ENCODE measurements at places on chromosomes 5 and 9.

DNA sequence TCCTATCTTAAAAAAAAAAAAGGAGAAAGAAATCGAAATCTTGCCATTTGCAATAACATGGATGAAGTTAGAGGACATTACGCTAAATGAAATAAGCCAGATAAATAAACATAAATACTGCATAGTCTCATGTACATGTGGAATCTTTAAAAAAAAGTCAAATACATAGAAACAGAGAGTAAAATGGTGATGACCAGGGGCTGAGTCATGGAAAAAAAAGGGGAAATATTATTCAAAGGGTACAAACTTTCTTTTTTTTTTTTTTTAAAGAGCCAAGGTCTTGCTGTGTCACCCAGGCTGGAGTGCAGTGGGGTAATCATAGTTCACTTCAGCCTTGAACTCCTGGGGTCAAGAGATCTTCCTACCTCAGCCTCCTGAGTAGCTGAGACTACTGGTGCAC, 310.1 kb downstream of the ZNF608 start:
- no peak for DNase-seq

- DNase-seq = no peak
Observed at GRCh38 chr5:138606378-138607064, 31.3 kb upstream of the HSPA9 start.

GRCh38 chr9:8903077-8903476, 1103.5 kb upstream of the DMAC1 start:
- no peak for DNase-seq

- no peak for DNase-seq
Observed at GRCh38 chr9:108386032-108386431, 469.8 kb downstream of the ACTL7B start.

- DNase-seq = peak; percentile 4
Observed at GRCh38 chr9:123390337-123391135, 34.5 kb downstream of the CRB2 start.

DNA sequence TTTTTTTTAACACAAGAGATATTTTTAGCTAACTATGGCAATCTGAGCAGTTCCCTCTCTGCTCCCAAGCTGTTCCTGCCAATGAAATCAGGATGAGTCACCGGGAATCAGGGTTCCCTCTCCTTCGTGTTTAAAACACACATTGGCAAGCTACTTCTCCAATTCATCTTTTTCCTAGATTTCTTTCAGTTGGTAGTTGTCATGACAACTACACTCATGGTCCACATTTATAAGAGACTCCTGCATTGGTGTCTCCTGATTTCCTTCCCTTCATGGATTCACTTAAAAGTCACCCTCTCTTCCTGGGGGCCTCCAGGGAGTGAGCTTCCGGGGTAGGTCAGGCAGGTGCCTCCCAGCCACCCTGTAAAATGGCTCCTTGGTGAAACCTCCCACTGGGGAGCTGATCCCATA, 72.3 kb upstream of the NIPAL4 start:
- DNase-seq = no peak

- DNase-seq = no peak
Observed at GRCh38 chr9:92747459-92748232, 17.0 kb downstream of the BICD2 start.

DNA sequence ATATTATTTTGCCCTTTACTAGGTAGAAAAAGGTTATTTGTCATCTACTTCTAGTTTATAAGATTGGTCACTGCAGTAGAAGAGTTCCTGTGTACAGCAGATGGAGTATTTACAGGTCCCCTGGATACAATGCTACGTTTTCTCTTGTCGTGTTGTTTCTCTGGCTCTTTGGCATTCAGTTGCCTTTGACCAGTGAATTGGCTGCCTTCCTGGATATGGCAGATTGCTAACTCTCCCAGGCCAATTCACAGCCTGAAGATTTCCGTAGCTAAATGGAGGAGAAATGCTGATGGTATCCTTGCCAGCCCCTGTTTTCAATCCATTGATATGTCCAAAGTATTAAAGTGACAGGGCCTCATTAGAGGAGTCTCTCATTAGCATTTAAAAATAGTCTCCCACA, 32.5 kb upstream of the GNAQ start:
- no peak for DNase-seq

DNA sequence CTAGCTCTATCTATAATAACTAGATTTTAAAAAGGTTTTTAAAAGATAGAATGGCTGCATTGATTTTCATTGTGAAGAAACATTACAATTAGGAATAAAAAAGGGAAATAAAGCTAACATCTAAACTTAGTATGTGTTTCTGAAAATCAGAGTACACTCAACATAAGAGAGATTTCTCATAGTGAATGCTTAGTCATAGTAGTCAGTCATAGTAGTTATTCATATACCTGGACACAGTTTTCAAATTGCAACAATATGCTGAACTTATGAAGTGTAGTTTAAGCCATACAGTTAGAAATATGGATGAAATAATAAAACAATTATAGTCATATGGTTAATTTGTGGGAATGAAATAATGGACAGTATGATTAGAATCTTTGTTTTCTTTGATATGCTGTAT, 273.0 kb upstream of the CTNND2 start:
- DNase-seq = no peak

DNA sequence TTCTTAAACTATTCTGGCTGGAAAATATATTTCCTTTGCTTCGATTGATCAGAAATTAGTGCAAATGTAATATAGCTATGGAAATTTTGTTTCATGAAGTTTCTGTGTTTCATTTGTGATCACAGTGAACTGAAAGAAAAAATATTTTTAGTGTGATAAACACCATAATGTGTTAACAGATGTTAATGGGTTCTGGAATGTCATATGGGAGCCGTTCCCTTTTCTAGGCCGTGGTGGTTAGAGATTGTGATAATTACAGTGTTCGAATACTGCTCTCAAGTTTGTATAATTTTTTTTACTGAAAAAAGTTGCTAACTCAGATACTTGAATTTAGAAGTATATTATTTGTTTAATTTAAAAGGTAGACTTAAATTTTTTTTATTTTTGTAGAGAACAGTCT, 19.3 kb downstream of the GAPVD1 start:
- no peak for DNase-seq

DNA sequence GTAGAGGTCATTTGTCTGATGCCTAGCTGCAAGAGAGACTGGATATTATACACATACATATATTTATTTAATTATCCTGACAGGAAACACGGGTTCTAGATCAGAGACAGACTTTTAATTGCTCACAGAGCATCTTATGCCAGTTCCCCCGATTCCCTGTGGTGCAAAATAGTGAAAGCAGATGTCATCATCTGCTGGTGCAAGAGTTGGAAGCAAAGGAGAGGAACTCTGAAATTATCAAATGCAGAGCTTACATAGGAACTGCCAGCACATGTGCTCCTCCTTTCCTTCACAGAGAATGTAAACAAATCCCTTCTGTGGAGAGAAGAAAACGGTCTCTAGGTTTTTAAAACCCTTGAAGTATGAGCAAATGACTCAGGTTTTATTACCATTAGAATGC, 69.3 kb downstream of the DTWD2 start:
- no peak for DNase-seq

DNA sequence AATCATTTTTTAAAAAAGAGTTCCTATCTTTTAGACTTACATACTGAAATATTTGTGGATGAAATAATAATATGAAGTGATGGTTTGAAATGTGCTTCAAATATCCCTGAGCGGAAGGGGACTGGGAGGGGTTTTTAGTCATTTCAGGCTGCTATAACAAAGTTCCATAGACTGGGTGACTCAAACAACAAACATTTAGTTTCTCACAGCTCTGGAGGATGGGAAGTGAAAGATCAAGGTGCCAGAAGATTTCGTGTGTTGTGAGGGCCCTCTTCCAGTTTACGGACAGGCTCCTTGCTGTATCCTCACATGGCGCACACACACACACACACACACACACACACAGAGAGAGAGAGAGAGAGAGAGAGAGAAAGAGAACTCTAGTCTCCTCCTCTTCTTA, 27.1 kb upstream of the TEX10 start:
- DNase-seq = no peak

GRCh38 chr5:39533749-39534148, 109.0 kb upstream of the DAB2 start:
- DNase-seq = no peak

GRCh38 chr5:40150896-40151295, 528.8 kb upstream of the PTGER4 start:
- DNase-seq = no peak

- DNase-seq = no peak
Observed at GRCh38 chr9:85064811-85065371, 395.4 kb downstream of the NTRK2 start.

DNA sequence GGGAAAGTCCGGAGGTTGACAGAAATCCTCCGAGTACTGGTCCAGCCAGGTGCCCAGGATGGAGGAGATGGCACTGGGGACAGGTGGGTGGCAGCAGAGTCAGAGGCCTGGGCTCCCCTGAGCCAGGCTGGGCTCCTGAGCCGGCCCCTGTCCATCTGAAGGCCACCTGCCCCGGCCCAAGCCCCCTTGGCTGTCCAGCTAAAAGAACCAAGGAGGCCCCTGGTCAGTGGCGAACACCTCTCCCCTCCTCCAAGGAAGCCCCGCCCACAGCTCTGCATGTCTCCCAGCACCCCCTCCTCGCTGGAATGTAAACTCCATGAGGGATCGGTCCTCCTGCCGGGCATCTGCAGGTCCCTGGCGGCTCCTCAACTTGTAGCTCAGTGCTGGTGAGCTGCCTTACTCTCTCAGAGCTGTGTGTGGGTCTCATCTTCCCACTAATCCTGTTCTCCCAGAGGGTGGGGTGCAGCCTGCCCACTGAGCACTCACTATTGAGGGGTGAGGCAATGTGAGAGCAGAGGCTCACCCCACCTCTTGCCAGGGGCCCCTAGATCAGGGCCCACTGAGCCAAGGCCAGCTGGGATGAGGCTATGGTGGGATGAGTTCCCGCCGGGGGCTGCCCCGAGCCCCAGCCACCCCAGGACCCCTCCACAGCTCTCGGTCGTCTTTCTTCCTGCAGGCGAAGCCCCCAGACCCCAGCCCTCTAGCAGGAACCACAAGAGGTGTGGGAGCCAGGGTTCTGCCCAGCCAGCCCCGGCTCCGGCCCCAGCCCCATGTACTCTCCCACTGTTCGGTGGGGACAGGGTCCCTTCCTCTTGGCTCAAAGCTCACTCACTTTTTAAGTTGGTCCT, 12.0 kb downstream of the RALGDS start:
- DNase-seq = peak; percentile 9

DNA sequence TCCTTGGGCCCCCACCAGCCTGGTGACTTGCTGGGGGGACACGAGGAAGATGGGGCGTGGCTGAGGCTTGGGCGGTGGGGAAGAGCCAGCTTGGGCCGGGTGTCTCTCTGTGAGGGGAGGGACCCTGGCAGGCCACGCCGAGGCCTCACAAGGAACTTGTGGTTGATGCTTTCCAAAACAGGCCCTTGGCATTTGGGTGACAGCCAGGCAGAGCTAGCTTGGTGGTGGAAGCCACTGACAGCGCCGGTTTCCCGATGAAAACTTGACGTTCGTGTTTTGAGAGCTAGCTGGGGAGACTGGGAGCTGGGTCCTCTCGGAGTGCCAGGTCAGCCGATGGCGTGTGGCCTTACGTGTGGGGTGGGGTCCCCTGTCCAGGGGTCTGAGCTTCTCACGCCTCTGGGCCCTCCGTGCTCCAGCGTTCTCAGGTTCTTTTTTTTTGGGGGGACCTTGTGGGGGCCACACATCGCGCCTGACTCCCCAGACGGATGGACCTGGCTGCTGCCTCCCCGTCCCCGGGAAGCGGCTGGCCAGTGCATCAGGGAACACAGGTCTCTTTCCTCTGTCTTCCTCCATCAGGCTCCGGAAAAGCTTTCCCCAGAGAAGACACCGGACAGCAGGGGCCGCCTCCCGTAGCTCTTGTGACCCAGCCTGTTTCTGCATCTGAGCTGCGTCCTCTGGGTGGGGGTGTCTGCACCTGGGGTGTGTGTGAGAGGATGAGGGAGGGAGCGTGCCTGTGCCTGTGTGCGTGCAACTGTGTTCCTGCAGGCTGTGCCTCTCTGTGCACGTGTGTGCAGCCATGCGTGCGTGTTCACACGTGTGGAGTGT, 129.3 kb upstream of the LPCAT1 start:
- DNase-seq = no peak

DNA sequence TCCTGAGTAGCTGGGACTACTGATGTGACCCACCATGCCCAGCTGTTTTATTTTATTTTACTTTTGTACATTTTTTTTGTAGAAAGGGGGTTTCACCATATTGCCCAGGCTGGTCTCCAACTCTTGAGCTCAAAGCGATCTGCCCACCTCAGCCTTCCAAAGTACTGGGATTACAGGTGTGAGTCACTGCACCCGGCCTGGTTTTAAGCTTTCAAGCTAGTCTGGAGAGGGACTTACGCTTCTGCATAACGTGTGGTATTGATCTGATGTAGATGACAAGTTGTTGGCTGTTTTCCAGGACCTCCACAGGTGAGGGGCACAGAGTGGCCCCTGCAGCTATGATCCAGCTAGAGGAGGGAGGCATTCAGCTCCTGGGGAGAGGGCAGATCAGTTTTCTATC, 6.8 kb upstream of the CCL21 start:
- no peak for DNase-seq

- DNase-seq = no peak
Observed at GRCh38 chr9:36932198-36932597, 101.9 kb downstream of the PAX5 start.

- DNase-seq = no peak
Observed at GRCh38 chr5:160054047-160054446, 45.1 kb downstream of the TTC1 start.

- peak; percentile 82 for DNase-seq
Observed at GRCh38 chr9:105405514-105406131, 42.2 kb upstream of the FSD1L start.
